ENCODE measurements at places on chromosomes 5 and 9.
A peak's percentile ranks its signal among the peaks of the same experiment; 100 is the strongest.

- no peak for DNase-seq
Measured at GRCh38 chr5:174807471-174807870, 83.1 kb downstream of the MSX2 start.

GRCh38 chr9:28762167-28762566 lies 1188.9 kb upstream of the C9orf72 start:
- no peak for DNase-seq

- no peak for DNase-seq
Measured at GRCh38 chr9:115423646-115424045, 305.7 kb upstream of the TNC start.

GRCh38 chr5:72160329-72160728 lies 53.1 kb downstream of the MAP1B start:
- peak; percentile 44 for DNase-seq
